ENCODE measurements at places on chromosomes 16 and 17.

DNA sequence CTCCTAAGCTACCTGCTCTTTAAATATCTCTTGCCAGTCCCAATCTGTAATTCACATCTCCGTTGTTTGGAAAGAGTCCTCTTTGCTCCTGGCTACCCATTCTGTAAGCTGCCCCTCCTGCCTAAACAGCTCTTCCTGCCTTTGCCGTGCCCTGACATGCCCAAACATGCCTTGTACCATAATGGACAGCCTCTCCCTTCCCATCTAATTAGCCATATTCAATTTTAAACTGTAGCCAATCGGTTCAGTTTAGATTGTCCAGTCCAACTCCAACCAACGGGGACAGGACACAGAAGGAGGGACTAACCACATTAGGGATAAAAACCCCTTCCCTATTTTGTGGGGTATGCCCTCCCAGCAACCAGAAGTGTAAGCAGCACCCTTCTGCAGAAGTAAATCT is 30.6 kb upstream of the CLEC3A start:
- DNase-seq: no peak

DNA sequence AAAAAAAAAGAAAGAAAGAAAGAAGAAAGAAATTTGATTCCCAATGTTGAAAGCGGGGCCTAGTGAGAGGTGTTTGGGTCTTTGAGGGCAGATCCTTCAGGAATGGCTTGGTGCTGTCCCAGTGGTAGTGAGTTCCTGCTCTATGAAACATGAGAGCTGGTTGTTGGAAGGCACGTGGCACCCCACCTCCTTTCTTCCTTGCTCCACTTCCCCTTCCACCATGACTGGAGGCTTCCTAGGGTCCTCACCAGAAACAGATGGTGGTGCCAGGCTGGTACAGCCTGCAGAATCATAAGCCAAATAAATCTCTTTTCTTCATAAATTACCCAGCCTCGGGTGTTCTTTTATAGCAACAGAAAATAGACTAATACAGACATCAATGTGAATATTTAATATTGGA is 147.3 kb upstream of the KCNJ18 start:
- no peak for DNase-seq

- no peak for DNase-seq
Observed at GRCh38 chr16:14420721-14421488, 209.2 kb downstream of the PARN start.

DNA sequence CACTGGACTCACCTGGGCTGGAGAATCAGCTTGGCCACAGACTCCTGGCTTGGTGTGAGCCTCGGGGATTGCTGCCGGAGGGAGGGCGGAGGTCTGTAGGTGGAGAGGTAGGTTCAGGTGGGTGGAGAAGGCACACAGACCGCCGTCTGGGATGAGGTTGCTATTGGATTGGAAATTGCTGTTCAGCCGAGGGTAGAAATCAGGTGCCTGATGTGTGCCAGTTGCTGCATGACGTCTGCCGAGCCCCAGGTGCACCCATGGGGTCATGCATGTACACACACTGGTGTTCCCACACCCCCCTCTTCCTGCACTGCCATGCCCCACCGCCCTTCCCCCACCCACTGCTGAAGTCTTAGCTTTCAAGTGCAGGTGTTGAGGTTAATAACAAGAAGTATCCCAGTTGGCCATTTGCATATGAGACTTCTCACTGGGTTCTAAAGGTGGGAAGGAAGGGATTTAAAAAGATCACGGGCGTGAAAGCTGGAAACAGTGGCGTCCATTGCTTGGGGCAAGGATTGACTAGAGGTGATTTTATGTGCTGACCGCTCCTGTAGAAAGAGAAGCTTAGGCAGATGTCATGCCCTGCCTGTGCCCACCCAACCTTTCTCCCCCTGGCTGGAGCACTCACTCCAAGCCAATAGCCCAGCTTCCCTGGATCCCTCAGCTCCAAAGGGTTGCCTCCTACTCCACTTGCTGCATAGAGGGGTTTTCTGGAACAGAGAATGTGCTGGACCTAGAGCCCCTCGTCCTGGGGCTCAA is 193.6 kb downstream of the CCDC182 start:
- no peak for DNase-seq

DNA sequence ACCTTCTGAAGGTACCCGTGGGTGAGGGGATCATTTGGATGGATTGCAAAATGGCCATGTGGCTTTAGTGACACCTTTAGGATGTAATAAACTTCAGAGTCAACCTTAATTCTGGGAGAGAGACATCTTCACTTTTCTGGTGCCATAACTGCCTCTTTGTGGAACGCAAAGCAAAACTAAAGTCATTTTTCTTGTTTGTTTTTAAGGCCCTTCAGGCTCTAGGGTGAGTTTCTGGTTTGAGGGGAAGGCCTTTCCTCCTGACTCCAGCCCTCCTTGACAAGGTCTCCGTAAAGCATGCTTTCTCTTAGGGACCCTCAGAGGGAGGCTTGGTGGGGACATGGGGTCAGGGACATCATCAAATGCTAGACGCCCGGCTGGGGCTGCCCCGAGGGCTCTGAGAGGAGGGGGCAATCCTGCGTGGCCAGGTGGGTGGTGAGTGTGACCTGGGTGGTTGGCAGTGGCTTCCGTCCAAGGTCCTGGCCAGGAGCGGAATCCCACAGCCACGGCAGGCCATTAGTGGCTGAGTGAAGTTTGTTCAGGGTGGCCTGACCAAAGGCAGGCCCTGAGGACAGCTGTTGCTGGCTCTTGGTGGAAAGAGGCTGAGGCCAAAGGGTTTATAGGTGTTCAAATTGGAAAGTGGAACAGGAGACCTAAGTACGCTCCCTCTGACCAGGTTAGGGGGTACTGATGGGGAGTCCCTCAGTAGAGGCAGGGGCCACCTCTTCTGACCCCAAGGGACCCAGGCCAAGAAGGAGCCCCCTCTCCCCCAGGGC is 112.2 kb downstream of the METRNL start:
- no peak for DNase-seq

- peak; percentile 29 for DNase-seq
Observed at GRCh38 chr17:47192554-47192953, 3.5 kb upstream of the CDC27 start.

GRCh38 chr17:11813871-11814270 is 183.4 kb downstream of the ZNF18 start:
- DNase-seq: no peak

GRCh38 chr17:43330876-43331639 is 67.7 kb upstream of the ARL4D start:
- DNase-seq: no peak

DNA sequence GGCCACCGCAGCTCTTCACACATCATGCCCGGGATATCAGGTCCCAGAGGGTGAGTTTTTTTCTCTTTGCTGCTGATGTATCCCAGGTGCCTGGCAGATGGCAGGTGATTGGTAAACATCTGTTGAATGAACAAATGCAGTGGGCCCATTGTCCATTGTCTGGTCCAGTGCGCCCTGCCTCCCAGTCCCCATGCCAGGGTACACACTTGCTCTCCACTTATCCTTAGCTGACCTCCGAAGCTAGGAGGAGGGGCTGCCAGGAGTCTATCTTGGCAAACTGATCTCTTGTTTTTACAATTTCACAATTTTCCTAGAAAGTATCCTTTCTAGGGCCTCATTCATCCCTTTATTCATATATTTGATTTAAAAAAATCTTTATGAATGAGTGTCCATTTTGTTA is 196.0 kb downstream of the RAB11FIP4 start:
- DNase-seq: no peak

DNA sequence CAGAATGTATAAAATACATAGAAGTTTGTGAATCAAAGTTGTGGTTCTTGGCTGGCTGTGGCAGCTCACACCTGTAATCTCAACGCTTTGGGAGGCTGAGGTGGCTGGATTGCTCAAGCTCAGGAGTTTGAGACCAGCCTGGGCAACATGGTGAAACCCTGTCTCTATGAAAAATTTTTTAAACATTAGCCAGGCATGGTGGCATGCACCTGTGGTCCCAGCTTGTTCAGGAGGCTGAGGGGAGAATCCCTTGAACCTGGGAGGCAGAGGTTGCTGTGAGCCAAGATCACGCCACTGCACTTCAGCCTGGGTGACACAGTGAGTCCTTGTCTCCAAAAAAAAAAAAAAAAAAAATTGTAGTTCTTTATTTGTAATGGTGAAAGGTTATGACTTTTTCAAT is 13.8 kb upstream of the APPBP2 start:
- DNase-seq: no peak

DNA sequence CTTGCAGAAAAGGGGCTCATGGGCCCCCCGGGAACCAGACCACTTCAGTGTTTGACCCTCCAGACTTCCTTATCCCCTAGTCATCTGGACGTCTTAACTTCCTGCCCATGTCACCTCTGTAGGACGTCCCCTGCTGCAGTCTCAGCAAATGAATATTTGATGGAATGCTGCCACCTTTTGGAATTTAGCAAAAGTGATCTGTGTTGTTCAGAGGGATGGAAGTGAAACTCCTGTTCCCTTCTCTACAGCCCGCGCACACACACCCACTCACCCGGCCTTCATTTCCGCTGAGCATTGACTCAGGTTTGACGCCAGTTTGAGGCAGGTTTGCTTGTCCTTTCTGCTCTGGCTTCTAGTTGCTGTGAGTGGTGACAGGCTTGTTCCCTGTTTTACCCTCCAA is 507.2 kb upstream of the EEF2KMT start:
- no peak for DNase-seq

GRCh38 chr16:29920288-29921033 is 5.6 kb downstream of the KCTD13 start:
- DNase-seq: no peak

- DNase-seq: no peak
Observed at GRCh38 chr17:37339321-37339720, 36.5 kb upstream of the C17orf78 start.

GRCh38 chr17:1907909-1908698 is 78.3 kb downstream of the RPA1 start:
- peak; percentile 69 for DNase-seq

DNA sequence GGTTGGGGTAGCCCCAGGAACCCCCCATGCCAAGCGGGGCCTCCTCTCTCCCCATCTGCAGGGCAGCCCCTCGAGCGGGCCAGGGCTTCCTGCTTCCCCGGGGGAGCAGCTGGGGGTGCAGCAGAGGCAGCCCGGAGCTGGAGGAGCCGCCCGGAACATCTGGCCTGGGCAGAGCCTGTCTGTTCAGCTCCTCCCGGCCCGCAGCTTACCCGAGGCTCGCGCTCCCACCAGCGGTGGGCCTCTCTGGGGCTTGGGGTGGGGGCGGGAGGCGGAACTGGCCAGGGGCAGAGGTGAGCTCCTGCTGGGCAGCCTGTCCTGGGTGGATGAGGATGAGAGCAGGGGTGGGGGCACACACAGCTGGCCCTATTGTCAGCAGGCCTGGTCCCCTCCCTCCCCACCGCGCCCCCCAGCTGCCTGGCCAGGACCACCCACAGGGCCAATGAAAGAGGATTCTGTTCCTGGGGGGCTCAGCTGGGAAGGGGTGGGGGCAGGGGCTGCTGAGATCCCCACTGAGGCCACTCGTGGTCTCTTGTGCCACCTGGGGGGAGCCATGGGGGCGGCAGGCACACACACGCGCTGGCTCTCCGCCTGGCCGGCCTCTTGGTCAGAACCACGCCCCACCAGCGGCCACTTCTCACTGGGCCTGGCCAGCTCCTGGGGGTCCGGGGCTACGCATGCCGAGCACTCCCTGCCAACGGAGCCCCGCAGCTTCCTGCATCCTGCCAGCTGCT is 34.7 kb downstream of the BAHCC1 start:
- peak; percentile 56 for DNase-seq

DNA sequence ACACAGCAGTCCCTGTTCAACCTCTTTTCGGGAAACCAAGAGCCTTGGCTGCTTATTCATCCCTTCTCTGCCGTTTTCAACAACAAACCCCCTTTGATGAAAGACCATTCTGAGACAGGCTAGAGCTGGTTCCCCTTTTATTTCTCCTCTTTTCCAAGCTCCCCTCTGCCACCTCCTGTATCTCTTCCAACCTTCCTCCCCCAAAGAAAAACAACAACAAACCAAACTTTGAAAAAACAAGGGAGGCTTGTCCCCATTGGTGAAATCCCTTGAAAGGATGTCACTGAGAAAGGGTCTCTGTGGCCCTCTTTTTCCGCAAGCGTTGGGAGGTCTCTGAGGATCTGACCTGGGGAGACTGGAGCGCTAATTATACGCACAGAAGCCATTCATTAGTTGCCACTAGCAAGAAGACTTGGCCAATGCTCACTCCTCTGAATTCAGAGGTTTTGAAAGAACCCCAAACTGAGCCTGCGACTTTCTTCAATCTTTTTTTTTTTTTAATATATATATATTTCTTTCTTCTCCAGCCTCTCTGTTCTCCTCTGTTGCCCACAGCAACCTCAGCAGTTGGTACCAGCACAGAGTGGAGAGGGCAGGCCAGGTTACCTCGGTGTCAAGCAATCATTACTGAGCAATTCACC is 101.4 kb downstream of the PITPNC1 start:
- no peak for DNase-seq

- no peak for DNase-seq
Observed at GRCh38 chr17:46917516-46917915, 5.4 kb upstream of the GOSR2 start.

GRCh38 chr17:11823862-11824261 is 173.4 kb downstream of the ZNF18 start:
- no peak for DNase-seq

GRCh38 chr17:35765756-35766488 is 5.2 kb downstream of the C17orf50 start:
- DNase-seq: no peak

DNA sequence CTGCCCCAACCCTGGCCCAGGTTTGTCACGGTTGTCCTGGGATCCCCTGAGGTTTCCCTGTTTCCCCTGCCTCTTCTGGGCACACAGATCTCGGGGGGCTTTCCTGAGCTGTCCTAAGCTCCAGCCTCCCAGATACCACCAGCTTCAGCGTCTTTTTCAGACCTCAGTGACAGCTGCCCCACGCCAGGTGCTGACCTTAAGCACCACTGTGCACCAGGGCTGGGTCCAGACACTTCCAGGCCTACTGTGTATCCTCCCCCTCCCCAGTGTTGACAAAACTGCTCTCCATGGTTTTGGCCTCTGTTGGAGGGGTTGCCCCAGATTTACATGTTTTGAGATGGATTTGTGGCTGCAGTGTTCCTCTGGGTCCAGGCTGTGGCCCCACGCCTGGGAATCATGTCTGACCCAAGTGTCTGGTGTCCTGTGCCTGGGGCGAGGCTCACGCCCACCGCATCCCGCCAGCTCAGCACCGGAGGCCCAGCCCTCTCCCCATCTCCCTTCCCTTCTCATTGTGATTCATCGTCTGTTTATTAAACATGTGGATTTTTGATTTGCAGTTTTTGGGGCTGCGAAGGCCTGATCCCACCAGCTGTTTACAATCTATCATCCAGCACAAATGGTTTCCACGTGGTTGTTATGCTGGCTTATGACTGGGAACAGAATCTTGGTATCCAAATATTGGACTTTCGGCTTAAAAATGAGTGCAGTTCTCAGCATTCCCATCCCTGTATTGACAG is 82.1 kb downstream of the METRNL start:
- peak; percentile 86 for DNase-seq

- DNase-seq: peak; percentile 39
Observed at GRCh38 chr16:10979717-10980601, 35.6 kb downstream of the CLEC16A start.

DNA sequence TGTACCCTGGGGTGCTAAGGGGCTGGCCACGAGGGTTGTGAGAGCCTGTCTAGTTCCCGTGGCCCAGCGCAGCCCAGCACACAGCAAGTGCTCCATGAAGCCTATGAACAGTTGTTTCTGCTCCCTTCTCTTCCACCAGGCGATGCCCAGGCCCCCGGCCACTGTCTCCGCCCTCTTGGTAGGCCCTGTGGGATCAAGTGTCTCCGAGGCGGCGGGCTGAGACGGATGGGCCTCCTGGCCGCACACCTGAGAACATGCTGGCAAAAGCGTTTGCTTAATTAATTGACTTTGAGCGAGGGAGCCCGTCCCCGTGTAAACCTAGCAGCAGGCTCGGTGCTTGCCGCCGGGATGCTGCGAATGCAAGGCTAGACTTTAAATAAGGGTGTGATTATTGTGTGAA is 129.7 kb upstream of the GSE1 start:
- no peak for DNase-seq

- peak; percentile 86 for DNase-seq
Observed at GRCh38 chr16:88686439-88687253, at the start of gene SNAI3. TSS of gene SNAI3 (minus strand) at chr16:88686507. CDS start at chr16:88686406, 101 bp downstream.
